ENCODE measurements at places on chromosomes 11 and 22.
A peak's percentile ranks its signal among the peaks of the same experiment; 100 is the strongest.

- DNase-seq: no peak
Measured at GRCh38 chr22:39363751-39364515, 14.1 kb downstream of the SYNGR1 start.

DNA sequence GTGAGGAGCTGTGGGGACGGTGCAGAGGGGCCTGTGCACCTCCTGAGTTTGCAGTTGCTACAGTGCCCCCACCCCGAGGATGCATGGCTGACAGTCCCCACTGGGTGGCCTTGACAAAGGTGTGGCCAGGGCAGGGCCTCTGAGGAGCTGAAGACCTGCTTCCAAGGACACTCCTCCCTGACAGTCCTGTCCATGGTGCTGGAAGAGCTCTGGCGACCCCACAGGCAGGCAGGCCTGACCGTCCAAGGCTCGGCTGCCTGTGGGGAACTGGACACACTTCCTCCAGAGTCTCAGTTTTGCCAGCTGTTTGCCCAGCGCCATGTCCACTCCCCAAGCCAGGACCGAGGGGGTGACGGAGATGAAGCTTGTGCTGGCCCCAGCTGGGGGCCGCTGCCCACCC is 32.7 kb downstream of the BRSK2 start:
- DNase-seq: no peak

DNA sequence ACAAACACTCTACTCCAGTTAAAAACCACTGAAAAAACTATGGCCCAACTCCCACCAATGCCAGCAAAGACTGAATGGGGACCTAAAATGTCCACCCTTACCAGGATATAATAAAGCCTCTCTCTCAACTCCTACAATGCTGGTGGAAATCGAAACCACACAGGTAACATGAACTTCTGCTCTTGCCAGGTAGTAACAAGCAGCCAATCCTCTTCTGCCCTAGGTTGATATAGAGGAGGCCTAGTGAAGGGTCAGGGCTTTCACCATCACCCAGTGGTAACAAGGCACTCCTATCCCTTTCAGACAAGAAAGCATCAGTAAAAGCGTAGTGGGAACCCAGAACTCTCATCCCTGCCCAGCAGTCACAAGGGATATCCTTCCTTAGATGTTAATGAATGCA is 22.6 kb downstream of the DCUN1D5 start:
- no peak for DNase-seq

GRCh38 chr11:96948066-96948465 is 558.3 kb downstream of the JRKL start:
- DNase-seq: no peak

DNA sequence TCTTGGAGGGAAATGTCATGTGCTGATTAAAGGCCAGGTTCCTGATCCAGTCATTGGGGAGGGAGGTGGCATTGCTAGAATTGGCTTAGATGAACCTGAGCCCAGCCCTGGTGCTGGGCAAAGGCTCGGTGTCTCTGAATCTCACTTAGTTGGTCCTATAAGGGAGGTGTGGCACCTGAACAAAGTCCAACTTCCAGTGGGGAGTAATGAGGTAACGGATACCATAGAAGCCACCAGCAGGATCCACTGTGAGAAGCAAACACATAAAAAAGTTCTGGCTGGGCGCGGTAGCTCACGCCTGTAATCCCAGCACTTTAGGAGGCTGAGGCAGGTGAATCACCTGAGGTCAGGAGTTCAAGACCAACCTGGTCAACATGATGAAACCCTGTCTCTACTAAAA is 26.6 kb downstream of the PRDM11 start:
- DNase-seq: no peak

DNA sequence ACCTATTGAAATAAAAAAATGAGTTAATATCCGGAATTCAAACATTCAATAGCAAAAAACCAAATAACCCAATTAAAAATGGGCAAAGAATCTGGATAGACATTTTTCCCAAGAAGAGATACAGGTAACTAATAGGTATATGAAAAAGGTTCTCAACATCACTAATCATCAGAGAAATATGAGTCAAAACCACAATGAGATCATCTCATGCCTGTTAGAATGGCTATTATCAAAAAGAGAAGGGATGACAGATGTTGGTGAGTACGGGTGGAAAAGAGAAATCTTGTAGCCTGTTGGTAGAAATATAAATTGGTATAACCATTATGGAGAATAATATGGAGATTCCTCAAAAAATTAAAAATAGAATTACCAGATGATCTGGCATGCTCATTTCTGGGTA is 26.9 kb upstream of the OR6M1 start:
- DNase-seq: no peak

- peak; percentile 3 for DNase-seq
Measured at GRCh38 chr11:99069856-99070444, 49.2 kb downstream of the CNTN5 start.

GRCh38 chr11:91296629-91297028 is 928.0 kb upstream of the FAT3 start:
- no peak for DNase-seq

- no peak for DNase-seq
Measured at GRCh38 chr11:77187776-77188632, 60.0 kb downstream of the MYO7A start.

DNA sequence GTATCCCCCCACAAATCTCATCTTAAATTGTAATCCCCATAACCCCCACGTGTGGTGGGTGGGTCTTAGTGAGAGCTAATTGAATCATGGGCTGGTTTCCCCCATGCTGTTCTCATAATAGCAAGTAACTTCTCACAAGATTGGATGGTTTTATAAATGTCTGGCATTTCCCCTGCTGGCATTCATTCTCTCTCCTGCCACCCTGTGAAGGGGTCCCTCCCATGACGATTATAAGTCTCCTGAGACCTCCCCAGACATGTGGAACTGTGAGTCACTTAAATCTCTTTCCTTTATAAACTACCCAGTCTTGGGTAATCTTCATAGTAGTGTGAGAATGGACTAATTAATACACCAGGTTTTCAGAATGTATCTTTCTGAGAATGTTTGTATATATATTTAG is 1159.4 kb downstream of the FAM181B start:
- DNase-seq: no peak

GRCh38 chr11:5317292-5317691 is 6.8 kb downstream of the OR51B2 start:
- no peak for DNase-seq

- no peak for DNase-seq
Measured at GRCh38 chr11:1742371-1742770, 8.0 kb downstream of the IFITM10 start.

DNA sequence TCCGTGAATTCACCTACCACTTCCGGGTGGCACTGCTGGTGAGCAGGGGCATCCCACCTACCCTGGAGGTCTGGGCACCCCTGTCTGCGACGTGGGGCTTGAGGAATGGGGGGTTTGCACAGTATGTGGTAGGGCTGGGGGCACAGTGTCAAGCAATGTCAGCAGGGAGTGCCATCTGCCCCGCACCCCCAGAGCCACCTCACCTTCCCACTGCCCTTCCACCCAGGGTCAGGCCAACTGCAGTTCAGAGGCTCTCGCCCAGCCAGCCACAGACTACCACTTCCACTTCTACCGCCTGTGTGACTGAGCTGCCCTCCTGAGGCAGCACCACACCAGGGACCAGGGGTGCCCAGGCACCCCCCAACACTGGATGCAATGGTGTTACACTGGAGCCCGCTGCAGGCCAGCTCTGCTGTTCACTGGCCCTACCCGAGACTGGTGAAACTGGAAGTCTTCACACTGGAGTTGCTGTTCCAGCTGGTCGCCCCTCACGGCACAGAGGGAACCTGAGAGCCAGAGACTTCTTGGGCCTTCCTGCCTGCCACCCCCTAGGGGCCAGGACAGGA is 6.5 kb downstream of the TMEM258 start:
- DNase-seq: no peak

DNA sequence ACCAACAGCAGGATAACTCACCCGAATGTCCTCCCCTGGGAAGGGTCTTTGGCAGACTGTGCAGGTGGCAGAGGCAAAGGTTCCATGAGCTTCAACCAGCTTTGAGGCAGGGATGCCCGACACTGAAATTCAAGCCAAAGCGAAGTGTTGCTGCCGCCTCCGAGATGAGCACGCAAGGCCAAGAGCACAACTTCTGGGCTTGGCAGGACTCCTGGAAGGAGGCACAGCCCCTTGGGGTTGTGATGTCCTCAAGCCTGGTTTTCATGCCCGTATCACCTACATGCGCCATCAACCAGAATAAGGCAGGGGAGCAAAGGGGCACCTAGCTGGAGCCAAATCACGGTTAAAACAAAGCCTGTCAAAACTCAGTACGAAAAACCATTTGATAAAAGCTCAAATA is 5.7 kb downstream of the SIRT3 start:
- DNase-seq: no peak

- no peak for DNase-seq
Measured at GRCh38 chr11:124482362-124483147, 37.1 kb upstream of the OR8B8 start.

- DNase-seq: no peak
Measured at GRCh38 chr11:18757811-18758210, 31.8 kb upstream of the IGSF22 start.

DNA sequence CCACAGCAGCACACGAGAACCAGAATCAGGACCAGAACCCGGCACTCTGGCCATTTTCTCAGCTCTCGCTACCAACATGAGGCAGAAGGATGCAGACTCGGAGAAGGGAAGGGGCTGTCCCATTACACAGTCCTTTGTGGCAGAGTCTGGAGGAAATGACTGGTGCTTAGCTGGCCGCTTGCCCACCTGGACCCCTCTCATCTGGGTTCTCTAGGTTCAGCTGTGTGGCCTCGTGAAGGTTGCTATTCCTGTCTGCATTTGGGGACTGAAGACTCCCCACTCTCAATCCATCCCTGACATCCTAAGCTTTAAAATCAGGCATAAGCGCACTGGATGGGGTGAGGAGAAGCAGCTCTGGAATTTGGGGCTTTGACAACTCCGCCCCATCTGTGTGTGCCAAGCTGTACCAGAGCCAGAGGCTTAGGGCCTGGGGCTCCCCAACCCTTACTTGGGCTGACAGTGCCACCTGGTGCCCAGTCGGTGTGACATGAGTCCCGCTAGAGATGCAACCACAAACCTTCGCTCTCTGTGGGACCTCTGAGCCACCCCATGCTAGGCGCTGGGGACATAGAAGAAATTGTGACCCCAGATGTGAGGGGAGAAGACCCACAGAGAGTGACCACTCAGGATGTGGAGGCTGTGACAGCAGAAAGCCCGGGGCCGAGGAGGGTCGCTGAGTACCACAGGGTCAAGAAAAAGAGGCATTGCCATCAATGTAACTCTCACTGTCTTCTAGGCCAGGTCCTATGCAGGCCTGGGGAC is 35.8 kb upstream of the FCHSD2 start:
- no peak for DNase-seq

GRCh38 chr11:13680501-13681264 is 12.2 kb downstream of the FAR1 start:
- no peak for DNase-seq

GRCh38 chr11:27401833-27402316 is 38.9 kb upstream of the CCDC34 start:
- DNase-seq: no peak

DNA sequence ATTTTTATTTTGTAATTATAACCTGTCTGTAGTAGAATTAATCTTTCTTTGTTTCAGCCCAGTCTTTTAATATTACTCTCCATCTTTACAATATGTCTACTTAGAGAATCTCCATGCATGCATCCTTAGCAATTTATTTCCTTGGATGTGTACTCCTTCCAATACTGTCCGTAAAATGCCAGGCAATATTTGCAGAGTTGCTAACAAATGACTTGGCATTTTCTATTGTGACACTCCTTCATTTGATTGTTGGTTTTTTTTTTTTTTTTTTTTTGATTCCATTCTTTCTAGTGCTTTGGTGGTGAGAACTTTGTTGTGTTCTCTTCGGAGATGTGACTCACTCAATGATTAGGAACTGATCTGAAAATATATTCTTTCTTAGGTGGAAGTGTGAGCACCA is 220.3 kb downstream of the CNTN5 start:
- DNase-seq: no peak

GRCh38 chr11:106121570-106122320 is 44.3 kb downstream of the AASDHPPT start:
- no peak for DNase-seq

GRCh38 chr11:17230867-17231851 is 23.4 kb upstream of the PIK3C2A start:
- no peak for DNase-seq

- DNase-seq: no peak
Measured at GRCh38 chr22:49497266-49497665, 330.4 kb downstream of the BRD1 start.

DNA sequence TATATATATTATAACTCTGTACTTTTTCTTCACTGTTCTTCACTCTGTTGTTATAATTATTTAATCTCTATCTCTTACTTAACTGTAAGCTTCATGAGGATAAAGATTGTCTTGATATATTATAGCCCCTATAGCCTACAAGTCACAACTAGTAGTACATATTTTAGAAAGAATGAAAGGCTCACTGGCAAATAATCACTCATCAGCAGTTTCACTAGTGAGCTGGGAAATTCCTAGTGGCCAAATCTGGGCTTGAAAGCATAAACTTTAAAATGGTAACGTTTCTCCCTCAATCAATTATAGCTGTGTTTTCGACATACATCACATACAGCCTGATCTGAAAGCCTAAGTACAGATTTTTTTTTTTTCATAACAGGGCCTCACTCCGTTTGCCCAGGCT is 42.5 kb downstream of the CTSC start:
- DNase-seq: no peak

DNA sequence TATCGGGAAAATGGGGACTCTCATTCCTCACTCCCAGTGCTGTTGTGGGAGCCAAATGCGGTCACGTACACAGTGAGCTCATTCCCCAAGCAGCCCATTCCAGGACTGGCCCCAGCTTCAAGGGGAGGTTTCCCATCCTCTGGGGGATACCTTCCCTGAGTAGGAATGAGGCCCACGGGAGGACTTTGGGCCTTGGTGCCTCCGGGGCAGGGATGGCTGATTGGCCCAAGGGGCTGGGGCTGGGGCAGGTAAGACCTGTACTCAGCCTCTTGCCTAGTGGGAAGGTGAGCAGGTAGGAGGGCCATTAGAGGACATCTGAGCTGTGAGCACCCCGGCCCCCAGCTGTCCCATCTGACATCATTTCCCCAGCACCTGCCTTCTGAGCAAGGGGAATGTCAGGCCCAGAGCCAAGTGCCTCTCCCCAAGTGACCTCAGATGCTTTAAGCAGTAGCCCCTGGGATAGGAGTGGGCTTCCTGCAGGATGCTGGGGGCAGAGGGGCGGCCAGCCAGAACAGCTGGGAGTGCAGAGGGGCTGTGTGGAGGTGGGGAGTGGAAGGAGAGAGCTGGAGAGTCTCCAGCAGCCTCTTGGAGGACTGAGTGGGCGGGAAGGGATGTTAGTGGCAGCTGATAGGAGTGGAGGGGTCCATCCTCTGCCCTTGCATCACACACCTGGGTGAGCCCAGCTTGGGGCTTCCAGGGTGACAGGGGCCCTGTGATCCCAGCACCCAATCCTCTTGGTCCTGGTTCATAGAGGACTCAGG is 58.4 kb downstream of the CD82 start:
- DNase-seq: no peak

GRCh38 chr11:12664385-12664784 is 9.8 kb upstream of the TEAD1 start:
- DNase-seq: no peak

GRCh38 chr11:78050964-78051831 is 12.5 kb upstream of the THRSP start:
- no peak for DNase-seq

GRCh38 chr11:6602096-6602940 is 1.1 kb downstream of the RRP8 start:
- DNase-seq: no peak

Measured in NCI-H524 treated with DMSO at 0.1 percent for 48 hours (cell line).